ENCODE measurements at places on chromosomes 5 and 9.

DNA sequence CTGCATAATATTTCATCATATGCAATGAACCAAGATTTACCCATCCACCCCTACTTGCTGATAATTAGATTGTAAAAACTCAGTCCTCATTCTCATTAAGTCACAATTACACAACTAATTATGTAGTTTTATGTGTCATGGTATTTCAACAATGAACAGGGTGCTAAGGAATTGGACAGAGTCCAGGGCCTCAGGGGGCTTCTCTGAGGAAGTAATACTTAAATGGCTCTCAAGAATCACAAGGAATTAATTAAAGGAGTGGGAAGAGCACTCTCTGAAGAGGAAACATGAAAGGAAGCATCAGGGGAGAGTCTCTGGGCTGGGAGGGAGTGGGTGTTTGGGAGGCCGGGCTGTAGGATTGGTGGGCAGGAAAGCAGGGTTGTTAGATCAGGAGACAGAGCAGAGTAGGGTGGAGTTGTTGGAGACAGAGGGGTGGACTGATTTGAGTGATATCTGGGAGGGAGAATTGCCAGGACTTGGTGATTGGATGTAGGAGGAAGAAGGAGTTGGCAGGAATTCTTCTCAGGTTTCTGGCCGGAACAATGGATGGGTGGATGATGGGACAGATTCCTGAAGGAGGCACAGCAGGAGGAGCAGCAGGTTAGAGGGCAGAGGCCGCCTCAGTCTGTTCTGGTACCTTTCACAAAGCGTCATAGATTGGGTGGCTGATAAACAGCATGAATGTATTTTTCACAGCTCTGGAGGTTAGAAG, 23.0 kb upstream of the NSG2 start:
- DNase-seq, result no peak

GRCh38 chr9:22682536-22682935, 235.9 kb downstream of the DMRTA1 start:
- no peak for DNase-seq

- peak; percentile 89 for DNase-seq
Observed at GRCh38 chr9:33721674-33722358, 73.5 kb upstream of the PRSS3 start.

DNA sequence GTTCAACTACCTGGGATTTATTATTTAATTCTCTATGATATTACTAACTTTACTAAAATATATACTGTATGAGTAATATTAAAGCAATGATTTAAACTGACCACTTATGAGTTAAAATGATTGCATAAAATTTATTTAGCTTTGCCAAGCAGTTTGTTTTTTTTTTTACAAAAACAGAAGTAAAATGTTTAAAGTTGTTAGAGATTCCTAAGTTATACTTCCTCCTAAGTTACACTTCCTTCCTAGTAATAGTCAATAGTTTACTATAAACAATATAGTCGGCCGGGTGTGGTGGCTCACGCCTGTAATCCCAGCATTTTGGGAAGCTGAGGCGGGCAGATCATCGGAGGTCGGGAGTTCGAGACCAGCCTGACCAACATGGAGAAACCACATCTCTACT, 23.7 kb upstream of the LRRC19 start:
- no peak for DNase-seq
